ENCODE measurements at places on chromosomes 6 and 20.

GRCh38 chr6:46741482-46741881, 5.3 kb upstream of the ANKRD66 start:
- no peak for DNase-seq

DNA sequence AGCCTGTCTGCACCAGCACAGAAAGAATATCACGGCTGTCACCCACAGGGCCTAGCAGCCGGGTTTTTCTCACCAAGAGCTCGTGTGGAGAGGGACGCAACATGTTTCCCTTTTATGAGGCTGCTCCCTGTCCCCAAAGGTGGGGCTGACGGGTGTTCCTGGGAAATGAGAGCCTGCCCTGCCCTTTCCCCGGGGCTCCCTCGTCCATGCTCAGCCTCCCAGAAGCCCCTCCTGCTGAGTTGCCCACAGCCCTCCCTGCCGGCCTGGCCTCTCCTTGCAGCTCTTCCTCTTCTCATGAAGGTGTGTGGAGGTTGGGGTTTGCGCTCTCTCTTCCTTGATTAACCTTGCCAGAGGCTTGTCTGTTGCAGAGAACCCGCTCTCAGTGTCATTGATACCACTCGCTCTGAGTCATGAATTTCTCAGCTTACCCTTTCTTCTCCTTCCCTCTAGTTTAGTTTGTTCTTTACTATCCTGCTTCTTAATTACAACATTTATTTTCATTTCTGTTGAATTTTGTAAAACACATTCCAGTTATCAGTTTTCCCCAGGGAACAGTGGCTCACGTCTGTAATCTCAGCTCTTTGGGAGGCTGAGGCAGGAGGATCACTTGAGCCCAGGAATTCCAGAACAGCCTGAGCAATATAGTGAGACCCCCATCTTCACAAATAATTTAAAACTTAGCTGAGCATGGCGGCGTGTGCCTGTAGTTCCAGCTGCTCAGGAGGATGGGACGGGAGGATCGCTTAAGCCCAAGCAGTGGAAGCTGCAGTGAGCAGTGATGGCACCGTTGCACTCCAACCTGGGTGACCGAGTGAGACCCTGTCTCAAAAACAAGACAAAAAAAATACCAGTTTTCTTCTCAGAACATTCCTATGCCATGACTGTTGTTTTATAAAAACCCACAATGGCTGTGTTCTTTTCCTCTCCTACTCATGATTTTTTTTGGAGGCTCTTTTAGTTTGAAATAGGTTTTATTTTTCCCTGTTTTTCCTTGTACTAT, 103.8 kb downstream of the TMEM242 start:
- DNase-seq, result no peak

DNA sequence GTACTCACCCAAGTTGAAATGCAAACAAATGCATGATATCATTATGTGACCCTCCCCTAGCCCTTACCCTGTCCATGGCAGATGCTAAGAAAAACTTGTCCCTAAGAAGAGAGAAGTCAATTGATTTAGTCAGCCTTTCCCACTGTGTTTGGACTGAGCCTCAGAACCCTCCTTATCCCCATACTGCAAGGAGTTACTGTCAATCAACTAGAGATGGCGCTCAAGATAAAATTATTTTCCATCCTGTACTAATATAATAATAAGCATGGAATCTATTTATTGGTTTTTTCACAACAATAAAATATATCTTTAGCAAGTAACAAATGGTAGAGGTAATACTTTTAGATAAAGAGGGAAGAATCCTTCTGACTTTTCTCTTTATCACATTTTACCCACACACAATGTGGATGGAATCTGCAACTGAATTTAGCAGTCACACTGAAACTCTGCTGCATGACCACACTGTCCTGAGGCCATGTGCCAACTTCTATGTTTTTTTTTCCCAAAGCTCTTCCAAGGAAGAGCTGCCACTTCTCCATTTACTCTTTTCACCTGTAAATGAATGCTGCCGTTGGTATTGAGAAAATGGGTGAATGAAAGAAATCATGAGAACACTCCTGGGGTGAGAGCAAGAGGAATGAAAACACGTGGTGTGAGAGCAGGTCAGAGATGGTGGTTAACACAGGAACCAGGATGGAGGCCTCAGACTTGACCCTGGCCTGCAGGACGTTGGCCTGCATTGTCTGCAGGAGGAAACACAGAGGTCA, 10.5 kb downstream of the NT5E start:
- DNase-seq, result no peak

DNA sequence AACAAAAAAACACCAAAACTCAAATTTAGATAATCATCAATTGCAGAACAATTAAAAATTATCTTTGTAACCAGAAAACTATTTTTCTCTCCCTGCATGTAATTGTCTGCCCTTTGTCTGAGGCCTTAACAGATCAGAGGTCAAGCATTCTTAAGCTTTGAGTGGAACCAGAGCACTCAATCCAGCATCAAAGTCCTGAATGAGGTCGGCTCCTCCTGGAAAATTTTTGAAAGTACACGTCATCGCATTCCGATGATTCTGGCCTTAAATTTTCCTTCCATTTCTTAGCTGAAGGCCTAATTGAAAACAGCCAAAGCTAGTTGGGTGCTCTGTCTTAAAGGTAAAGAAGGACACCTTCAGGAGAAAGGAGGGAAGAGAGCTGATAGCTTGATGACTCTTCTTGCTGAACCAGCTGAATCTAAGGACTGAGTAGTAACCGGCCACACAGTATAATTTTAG, 510.2 kb upstream of the SULF2 start:
- DNase-seq, result no peak

DNA sequence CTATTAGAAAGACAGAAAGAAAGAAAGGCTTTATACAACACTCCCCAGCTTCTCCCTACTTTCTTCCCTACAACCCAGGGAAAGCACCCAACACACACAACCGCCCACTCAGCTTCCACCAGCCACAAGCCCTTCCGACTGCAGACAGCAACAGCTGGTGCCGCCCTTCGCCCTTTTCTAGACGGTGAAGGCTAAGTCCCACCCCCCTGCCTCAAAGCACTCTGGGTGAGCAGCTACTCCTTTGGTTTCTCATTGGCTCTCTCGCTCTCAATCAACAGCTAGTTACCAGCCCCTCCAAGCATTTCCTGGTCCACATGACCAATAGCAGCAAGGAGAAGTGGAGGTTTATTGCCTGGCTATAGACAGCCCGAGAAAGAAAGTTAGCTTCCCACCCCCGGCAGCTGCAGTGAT, 230.1 kb upstream of the MOCS1 start:
- no peak for DNase-seq

GRCh38 chr6:27332692-27333641, 20.9 kb upstream of the POM121L2 start:
- peak; percentile 46 for DNase-seq

DNA sequence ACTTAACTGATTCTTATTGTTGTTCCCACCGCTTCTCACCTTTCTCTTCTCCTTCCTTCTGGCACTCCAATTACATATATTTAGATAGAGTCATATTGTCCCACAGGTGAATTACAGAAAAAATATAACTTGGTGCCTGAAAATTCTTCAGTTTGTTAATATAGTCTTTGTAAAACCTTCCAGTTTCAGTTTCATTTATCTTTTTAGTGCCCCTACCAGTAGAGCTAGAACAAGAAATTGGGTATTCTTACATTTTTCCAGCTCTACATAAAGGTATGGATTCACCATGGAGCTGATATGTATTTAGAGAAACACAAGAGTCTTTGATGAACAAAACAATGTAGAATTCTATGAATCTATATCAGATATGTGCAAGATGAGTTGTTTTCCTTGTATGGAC, 10.7 kb downstream of the MANEA start:
- no peak for DNase-seq

- DNase-seq, result no peak
These were observed 16.8 kb downstream of the SCML4 start for GRCh38 chr6:107807196-107807811.

DNA sequence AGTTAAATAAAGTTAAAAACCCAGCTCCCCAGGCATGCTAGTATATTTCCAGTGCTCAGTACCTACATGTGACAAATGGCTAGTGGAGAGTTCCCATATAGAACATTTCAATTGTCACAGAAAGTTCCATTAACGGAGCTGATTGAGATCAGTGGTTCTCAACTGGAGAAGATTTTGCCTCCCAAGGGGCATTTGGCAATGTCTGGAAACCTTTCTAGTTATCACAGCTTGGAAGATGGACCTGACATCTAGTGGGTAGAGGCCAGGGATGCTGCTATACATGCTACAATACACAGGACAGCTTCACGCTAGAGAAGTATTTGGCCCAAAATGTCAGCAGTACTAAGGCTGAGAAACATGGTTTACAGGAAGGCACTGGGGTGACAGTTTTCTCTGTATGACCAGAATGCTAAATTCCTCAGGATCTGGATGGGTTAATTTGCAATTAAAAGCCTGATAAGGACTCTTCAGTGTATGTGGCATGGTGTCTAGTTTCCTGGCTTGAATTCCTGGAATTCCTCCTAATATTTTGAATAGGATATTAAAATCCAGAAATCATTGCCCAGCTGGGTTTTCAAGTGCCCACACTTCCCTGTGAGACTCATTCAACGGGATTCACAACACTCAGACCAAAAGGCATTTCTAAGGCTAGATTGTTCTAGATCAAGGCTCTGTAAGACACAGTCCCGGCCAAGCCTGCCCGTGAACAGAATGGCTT, 84.7 kb upstream of the SALL4 start:
- no peak for DNase-seq

GRCh38 chr6:29750709-29751108, 27.5 kb downstream of the HLA-F start:
- no peak for DNase-seq

GRCh38 chr6:131844243-131844841, 36.5 kb downstream of the ENPP1 start:
- no peak for DNase-seq

DNA sequence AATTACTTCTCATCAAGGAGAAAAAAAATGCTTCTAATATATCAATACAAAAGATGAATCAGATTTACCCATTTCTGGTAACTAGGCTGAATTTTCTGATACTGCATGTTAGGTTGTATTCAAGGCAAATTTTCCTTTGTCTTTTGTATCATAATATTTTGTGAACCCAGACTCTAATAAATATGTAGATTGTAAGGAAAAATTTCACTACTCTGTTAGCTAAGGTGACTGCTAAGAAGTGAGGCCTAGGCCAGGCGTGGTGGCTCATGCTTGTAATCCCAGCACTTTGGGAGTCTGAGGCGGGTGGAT, 12.7 kb downstream of the TP53INP2 start:
- DNase-seq, result no peak

DNA sequence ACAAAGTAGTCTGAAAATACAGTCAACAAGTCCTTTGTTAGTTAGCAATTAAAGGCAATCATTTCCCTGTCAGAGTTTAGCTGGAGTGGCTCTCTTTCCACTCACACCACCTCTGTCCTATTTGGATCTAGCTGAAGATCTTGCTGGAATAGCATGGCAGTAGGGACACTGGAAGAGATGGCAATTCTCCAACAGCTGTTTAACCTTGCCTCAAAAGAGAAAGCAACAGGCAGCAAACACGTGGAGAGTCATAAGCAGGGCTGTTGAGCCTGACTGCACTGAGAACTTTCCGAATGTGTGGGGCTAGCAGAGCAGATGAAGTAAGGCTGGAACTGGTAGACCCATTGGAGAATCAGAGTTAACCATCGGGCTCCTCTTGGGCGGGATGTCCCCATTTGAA, 38.0 kb upstream of the PRSS35 start:
- DNase-seq, result no peak

- no peak for DNase-seq
These were observed 73.6 kb upstream of the BHLHE23 start for GRCh38 chr20:63080411-63080810.

GRCh38 chr20:51131811-51132210, 108.9 kb upstream of the KCNG1 start:
- DNase-seq, result no peak

DNA sequence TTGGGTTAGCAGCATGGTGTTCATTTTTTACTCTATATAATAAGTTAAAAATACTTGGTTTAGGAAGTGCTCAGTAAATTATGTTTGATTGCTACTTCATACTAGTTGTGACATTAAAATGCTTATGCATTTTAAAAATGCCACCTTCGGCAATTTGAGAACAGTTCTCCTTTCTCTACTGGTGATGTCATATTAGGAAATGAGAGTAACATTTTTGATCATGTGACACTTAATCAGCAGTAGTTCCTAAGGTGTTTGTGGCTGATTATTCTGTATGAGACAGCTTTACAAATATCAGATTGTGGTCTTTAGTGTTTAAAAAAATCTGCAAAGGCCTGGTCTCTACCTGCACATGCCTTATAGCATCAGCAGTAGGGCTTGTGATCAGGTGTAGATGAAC, 4.4 kb downstream of the GZF1 start:
- no peak for DNase-seq

- DNase-seq, result no peak
These were observed 543.0 kb downstream of the GRIK2 start for GRCh38 chr6:101936516-101936915.

DNA sequence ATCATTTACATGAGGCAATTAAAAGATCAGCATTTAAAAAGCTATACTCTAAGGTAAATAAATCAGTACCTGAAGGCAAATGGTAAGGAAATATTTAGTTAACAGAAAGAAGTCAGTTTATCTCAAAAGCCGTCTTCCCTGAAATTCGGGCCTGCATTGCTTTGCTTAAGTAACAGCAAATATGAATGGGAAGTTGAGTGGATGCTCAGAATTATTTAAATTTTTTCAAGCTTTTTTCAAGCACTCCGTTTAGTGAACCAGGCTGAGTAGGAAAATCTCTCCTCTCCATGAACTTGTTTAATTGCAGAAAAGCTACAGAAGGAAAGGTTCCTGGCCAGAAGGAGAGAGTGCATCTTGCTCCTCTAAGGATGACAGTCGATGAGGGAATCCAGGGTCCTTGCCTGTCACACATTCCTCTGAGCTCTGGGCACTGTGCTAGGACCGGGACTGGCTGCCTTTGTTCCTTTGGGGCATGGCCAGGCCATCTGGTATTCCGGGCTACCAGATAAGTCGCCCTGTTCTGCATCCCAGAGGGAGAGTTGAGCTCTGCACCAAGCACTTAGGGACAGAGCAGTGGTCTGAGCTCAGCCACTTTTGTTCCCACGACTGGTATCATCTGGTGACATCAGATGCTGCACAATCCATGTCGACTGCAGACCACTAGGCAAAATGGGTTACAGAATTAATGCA, 77.6 kb downstream of the RIN2 start:
- no peak for DNase-seq
